ENCODE measurements at places on chromosomes 4 and X.

GRCh38 chr4:3338321-3338838 is 45.6 kb downstream of the RGS12 start:
- no peak for DNase-seq

- no peak for DNase-seq
These were observed 216.6 kb downstream of the NR3C2 start for GRCh38 chr4:148225639-148226038.

DNA sequence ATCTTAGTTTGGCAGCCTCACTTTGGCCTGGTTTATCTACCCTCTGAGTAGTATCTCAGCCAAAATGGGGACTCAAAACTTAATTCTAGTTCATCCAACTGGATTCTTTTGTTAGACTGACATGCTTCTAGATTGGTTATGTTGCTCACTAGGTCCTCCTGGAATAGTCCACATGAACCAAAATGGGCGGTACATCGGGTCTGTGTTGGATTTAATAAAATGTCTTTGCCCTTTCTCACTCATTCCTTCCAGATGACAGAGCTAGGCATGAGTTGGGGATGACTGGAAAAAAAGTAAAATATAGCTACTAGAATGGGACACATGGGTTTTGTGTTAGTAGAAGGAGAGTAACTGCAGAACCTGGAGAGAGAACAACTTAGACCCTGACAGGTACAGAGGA is 247.9 kb downstream of the CCSER1 start:
- DNase-seq: no peak

GRCh38 chr4:172982151-172982590 is 186.4 kb upstream of the GALNT7 start:
- no peak for DNase-seq

GRCh38 chrX:155893521-155893920 is 12.4 kb downstream of the VAMP7 start:
- DNase-seq: no peak

DNA sequence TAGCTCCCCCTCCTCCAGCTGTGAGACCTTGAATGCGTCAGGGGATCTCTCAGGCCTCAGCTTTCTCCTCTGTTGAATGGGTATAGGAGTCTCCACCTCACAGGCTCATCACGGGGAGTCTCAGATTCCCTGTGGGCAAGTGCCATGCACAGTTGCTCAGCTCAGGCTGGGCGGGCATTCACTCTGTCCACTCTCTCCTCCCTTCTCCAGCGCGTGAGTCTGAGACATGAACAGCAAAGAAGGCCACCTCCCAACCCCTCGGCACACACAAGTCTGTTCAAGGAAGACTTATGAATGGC is 60.0 kb downstream of the HTRA3 start:
- no peak for DNase-seq

- DNase-seq: no peak
These were observed 146.2 kb upstream of the HHIP start for GRCh38 chr4:144499777-144500176.

DNA sequence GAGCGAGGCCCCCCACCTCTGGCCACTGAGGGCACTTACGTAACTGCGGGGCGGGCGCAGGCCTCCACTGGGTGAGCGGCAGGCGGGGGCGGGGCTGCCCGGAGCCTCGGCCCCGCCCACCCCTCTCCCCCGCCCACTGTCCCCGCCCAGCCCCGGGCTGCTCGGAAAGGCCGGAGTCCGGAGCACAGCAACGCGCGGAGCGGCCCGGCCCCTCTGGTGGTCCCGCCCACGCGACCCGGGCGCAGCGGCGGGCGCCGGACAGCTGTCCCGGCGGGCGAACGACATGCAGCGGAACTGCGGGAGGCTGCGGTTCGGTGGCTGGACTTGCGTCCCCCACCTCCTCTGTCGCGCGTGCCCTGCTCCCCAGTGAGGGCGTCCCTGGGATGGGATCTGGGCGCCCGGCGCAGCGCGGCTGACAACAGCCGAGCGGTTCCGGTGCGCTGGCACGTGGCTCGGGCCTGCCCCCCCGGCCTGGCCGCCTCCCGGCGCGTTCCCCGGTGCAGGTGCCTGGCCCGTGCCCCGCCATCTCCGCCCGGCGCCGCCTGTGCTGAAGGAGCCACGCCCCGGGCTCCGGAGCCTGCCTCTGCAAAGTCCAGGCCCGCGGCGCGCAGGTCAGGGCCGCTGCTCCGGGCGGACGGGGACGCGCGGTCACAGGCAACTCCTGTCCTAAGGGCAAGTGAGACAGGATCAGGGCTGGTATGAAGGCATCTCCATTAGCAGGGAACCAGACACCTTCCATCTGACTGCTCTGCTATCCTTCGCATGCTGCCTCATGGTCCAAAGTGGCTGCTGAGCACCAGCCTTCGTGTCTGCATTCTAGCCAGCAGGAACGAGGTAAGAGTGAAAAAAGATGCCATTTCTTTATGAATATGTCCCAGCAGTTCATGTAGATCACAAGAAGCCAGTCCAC is 21.8 kb upstream of the JAKMIP1 start:
- no peak for DNase-seq

- no peak for DNase-seq
These were observed 230.8 kb upstream of the ANKRD50 start for GRCh38 chr4:124943145-124943889.

DNA sequence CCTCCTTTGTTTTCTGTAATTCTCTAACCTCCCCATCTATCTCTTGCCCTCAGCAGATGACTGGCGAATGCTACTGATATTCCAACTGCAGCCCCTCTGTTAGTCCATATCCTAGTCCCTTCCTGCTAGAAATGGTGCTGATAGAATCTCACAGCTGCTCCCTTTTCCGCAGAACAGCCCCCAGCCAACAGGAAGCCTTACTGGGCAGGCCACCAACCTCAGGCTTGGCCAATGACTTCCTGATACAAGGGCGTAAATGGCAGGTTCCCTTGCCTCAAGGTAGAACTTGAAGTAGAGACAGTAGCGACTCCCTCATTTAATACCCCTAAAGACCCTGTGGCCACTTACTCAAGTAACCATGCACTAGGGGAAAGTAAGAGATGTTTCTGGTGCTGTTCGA is 26.7 kb upstream of the SLC2A9 start:
- DNase-seq: no peak

GRCh38 chrX:66203114-66203513 is 39.1 kb downstream of the HEPH start:
- DNase-seq: no peak

GRCh38 chr4:23235628-23236390 is 543.1 kb downstream of the GBA3 start:
- no peak for DNase-seq

DNA sequence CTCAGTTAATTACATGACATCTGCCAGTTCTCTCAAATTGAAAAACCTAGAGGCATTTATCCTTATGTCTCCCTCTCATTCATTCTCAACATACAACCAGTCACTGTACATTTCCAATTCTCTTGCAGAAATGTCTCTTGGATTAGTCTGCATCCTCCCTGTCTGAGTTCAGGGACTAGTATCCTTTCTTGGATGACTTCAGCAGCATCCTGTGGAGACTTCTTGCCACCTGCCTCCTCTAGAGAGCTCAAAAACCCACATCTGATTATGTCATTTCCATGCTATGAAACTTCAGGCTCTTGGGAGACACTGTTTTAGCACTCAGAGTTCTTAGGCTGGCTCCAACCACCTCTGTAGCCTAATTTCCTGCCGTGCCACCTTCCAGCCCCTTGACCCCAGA is 515.1 kb upstream of the DIPK2B start:
- no peak for DNase-seq

DNA sequence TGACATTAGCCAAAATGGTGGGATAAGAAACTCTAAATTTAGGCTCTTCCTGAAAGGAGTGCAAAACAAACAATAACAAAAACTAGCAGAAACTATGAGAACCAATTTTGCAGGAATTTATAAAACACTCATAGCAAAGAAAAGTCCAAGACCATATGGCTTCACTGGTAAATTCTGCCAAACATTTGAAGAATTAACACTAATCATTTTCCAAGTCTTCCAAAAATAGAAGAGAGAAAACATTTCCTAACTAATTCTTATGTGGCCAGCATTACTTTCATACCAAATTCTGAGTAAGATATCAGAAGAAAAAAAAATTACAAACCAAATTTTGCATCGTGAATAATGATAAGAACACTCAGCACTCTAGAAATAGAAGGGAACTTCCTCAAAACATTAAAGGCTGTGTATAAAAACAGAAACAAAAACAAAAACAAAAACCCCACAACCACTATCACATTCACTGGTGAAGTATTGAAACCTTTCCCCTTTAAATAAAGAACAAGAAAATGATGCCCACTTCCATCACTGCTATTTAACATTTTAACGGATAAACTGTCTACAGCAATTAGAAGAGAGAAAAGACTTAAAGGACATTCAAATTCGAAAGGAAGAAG is 524.3 kb upstream of the GALNTL6 start:
- no peak for DNase-seq

DNA sequence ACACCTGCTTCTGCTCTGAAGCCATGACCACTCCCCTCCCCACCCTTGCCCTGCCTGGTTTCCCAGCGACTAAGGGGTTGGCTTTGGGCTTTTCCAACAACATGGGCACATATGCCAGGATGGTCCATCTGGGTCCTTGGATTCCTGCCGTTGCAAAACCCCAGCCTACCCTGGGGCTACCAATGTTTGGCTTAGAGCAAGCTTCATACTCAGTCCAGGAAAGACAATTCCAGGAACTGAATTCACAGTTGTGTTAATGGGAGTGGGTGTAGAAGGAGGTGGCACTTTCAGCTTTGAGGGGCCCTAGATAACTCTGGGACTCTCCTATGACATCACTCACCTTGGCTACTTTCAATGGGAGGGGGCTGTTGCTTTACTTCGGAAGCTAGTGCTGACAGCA is 9.0 kb downstream of the FGFBP1 start:
- DNase-seq: no peak
